ENCODE measurements at places on chromosomes 5 and 9.

DNA sequence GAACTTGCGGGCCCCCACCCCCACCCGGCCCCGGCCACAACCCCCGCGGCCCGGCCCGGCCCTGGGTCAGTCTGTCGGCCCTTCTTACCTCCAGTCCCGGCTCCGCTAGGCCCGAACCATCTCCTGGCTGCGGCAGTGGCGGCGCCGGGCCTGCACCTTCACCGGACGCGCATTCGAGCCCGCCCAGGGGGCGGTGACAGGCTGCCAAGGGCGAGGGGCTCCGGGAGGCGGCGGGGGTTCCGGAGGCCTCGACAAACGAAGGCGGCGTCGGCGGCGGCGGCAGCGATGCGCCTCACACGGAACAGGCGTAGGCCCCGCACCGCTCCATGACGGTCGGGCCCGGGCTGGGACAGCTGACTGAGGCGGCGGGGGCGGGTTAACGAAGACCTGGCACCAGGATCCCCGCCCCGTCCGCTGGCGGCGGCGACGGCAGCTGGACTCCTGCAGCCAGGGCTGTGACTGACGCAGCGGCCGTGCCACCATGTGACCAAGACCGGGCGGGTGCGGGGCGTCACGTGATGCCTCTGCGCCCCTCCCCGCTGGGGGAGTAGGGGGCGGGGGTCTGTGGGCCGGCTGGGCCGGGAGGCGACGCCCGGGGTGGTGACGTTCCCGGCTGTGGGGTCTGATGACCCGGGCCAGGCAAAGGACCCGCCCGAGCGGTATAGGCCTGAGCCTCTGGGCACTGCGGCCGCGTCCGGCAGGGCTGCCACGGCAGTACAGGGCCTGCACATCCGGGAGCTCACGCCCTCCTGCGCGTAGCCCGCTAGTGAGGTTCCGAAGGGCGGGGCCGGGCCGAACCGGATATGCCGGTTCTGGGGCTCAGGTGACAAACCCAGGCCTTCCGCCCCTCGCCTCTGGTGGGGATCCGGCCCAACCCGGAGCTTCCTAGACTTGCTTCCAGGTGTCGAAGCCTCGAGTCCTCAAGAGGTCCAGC, at the start of gene AFF4:
AFF4 (minus strand) TSS at position 464 of the 934 bp plus-strand sequence. CDS start 26,445 bp downstream, outside the sequence.
- peak; percentile 95 for DNase-seq

DNA sequence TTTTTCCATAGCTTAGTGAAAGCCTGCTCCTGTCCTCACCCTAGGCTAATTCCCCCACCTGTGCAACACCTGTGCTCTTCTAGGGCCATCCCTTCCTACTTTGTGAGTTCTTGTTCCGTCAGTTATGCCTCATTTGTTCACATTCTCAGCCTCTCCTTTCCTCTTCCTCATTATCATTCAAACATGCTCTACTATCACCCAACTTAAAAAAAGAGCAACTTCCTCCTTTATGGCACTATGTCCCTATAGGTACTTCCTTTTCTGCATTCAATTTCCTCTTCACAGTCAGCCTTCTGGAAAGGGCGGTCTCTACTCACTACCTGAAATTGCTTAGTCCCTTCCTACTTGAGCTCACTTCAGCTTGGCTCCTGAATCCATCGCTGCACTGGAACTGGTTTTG, 111.8 kb upstream of the LHFPL2 start:
- DNase-seq, result no peak

DNA sequence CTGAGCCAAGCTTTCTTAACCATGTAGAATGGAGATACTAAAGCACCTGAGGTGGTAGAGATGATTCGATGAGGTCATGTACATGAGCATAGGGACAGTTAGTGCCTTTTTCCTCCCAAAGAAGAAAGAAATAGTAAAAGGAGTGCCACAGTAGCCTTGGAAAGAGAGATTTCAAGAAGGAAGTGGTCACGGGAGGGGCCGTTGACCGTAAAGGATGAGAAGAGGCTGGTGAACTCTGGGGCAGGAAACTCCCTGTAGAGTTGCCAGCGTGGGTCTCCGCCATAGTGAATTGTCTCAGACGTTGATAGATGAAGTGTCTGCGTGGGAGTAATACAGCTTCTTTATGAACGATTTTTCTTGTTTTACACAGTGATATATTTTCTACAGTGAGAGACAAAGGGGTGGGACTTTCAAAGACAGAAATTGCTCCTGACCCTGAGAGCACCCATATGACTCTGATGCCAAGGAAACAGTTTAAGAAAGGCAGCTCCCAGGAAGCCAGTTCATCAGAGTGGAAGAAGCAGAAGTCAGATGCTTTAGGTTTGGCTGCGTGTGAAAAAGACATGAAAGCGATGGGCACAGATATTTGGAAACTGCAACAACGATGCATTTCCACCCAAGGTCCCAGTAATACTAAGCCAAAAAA, 41.3 kb downstream of the UGCG start:
- no peak for DNase-seq

GRCh38 chr9:91799113-91799744, 150.8 kb downstream of the ROR2 start:
- DNase-seq, result no peak

DNA sequence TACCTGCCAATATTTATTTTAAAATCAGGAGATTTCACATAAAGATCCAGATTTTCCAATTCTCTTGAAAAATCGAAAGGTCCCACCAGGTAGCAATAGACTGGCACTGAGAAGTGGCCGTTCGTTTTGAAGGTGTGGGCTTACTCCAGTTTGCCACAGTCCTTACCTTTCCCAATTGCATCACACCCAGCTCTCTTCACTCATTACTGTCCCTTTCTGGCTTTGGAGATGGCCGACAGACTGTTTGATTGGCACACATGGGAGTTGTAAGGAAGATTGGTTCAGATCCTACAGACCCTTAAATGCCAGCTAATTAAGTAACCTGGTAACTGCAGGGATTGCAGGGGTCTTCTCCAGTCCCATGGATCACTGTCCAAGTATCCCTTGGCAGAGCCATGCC, 68.7 kb upstream of the LARP1 start:
- DNase-seq, result no peak

DNA sequence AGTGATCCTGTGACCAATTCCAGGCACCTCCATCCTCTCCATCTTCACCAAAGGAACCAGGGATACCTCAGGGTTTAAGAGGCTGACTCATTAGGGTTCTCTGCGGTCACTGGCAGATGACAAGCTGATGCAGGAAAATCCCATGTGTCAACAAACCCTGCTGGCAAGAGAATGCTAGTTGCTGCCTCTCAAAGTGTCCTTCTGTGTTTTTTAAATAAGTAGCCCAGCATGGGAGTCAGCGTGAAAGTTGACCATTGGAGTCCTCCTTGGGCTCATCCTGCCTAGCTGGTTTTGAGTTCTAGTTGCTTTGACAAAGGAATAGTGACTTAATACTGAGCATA, 200.2 kb downstream of the SLIT3 start:
- no peak for DNase-seq

GRCh38 chr9:124436320-124436719, 13.9 kb upstream of the ADGRD2 start:
- no peak for DNase-seq

GRCh38 chr9:136017289-136018190, 56.4 kb upstream of the UBAC1 start:
- DNase-seq, result no peak

DNA sequence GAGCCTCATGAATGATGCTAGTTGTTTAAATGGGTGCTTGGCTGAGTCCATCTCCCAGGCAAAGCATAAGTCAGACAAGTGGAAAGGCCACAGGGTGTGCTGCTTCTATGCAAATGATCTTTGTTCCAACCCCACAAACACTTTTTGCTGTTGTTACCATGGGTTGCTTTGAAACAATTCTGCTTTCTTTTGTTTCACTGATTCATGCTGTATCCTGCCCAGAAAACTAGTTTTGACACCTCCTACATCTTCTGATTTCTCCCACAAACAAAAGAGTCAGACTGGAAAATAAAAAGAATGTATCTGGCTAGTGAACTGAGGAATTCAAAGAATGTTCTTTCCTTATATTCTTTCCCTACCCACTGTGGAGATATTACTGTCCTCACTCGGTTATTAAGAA, 298.6 kb downstream of the DIRAS2 start:
- DNase-seq, result no peak

GRCh38 chr5:168217497-168217896, 73.9 kb upstream of the WWC1 start:
- DNase-seq, result no peak

DNA sequence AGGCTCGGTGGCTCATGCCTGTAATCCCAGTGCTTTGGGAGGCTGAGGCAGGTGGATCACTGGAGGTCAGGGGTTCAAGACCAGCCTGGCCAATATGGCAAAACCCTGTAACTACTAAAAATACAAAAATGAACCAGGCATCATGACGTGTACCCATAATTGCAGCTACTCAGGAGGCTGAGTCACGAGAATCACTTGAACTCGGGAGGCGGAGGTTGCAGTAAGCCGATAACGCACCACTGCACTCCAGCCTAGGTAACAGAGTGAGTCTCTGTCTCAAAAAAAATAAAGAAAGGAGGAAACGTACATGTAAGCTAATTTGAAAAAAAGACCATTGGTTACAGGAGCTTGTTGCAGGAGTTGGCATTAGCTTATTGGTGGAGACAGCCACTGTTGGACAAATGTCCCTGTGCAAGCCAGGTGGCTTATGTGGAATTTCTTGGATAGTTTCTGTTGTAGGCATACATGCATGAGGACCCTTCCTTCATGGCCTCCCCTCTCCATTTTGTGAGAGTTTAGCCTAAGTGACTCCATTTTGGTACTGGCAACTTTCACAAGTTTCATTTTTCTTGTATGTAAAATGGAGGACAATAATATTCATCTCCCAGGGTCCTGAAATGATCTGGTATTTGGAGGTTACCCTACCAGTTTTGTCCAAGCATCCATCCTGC, 16.8 kb upstream of the RAB14 start:
- DNase-seq, result no peak

- no peak for DNase-seq
Measured at GRCh38 chr5:133703935-133704334, 91.6 kb upstream of the FSTL4 start.

- no peak for DNase-seq
Measured at GRCh38 chr5:132101385-132101880, 27.8 kb downstream of the CSF2 start.

- DNase-seq, result no peak
Measured at GRCh38 chr5:173317091-173317730, 11.0 kb downstream of the STC2 start.

DNA sequence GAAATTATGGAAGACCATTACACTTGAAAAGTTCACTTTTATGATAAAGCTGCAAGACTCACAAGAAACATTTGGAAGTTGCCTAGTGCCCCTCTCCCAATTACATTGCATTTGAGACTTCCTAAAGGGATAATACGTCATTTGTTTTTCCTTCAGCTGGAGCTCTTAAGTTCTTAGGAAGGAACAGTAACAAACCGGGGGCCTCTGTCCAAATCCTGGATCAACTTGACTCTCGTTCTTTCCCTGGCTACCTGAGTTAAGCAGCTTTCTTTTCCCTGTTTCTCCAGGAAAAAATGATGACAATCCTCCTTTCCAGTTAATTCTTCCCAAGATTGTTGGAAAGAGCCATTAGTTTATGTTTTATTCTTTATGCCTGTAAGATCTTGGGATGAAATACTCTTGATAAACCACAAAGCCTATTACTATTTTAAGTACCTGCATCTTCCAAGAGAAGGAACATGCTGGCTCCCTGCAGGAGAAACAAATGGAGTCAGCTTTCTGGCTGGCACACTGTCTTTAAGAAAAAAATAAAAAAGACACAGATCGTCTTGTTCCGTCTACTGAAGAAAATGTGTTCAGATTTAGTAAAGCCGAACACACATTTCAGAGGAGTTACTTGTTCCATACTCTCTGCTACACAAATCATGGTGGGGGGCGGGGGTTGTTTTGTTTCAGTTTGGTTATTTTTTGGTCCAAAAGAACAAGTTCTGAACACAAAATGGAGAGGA, 297.9 kb downstream of the EFNA5 start:
- DNase-seq, result no peak

DNA sequence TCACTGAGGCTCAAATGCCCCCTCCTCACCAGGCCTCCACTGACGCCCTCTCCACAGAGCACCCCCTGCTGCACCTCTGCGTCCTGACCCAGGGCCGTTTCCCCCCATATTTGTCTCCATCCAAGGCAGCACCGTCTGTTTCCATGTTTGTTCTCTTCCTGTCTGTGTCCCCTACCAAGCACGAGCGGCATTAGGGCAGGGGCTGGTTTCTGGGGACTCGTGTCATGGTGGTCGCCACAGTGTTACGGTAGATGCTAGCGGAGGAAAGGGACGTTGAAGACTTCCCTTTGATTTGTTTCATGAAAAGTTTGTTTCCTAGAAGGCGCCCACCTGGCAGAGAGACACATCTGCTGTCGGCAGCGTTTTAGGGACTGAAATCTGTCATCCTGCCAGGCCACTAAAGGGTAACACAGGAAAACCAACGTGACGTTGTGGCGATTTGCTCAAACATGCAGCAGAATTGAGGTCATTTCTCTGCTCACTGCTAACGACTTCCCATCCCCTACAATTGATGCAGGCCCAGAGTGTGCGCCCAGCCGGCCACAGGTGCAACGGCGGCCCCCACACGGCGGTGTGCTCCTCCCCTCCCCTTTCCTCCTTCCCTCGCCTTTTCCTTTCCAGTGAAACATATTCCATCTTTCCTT, 79.3 kb upstream of the IRX4 start:
- no peak for DNase-seq

DNA sequence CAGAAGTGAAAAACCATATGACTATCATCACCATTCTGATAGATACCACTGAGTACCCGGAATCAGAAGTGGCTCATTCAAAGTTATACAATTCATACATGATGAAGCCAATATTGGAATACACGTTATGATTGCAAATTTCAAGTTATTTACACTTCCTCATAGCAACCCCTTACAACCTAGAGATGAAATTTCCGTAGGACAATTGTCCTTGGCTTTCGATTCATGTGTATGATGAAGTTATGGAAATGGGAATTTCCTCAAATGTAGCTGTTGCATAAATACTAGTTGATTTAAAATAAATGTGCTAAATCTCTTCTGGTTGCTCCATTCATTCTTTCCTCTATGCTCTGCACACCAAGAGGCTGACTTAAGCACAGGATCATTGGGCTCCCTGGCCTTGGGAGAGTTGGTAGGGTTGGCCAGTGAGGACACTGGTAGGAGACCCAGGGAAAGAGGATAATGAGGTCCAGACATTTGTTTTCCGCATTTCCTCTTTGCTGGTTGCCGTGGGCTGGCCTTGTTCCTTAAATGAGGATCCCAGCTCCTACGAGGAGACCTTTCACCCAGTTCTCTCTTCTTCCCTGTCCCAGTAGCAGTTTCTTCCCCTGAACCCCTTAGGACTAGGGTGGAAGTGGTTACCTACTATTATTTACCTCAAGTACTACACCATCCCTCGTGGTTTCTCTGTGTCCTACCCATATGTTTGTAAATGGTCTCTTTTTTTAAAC, 90.3 kb downstream of the ZNF474 start:
- no peak for DNase-seq

DNA sequence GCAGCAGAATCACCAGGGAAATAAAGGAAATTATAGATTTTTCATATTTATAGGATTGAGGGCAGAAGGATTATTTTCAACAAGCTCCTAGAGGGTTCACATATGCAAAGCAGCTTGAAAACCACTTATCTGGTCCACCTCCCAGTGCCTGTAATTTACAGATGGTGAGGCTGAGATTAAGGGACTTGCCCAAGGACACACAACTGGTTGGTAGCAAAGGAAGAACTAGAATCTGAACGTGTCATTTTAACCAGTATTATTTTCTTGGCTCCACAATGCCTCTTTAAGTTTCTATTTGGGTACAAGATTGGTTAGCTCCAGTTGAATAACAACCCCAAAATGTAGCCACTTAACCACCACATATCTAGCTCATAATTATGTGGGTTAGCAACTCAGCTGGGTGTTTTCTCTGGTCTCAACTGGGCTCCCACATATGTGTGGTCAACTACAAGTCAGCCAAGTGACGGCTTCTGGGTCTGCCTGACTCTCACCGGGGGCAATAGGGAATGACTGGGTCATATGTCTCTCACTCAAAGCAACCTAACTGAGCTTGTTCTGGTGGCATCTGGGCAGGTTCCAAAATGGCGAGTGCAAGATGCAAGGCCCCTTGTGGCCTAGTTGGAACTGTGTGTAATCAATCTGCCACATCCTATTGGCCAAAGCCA, 127.7 kb downstream of the ZDHHC21 start:
- DNase-seq, result no peak

Data from C1 segment of cervical spinal cord (tissue), 14 donors.